ENCODE measurements at places on chromosomes 7 and 10. TPM values are rescaled to one million over a fixed set of nuclear protein-coding genes. Genes with fewer than 3 reads are reported as not detected.

Gene MYL7
- not detected for total RNA-seq

Gene TCERG1L
- total RNA-seq: not detected

Gene CPXM2
- 7.3 TPM for total RNA-seq

Gene TMEM196
- not detected for total RNA-seq

Gene SUN3
- not detected for total RNA-seq

Gene SYT15
- 2.5 TPM for total RNA-seq

Gene CH25H
- total RNA-seq: 8.4 TPM

Gene NPC1L1
- 0.65 TPM for total RNA-seq

Gene CELF2
- total RNA-seq: 116 TPM

Gene TMEM213
- total RNA-seq: not detected

Gene RAMP3
- total RNA-seq: 174 TPM

Gene PROSER2
- 1.1 TPM for total RNA-seq

Gene C10orf53
- not detected for total RNA-seq

- DNase-seq: no peak
These were observed 87.2 kb downstream of the PHF14 start for GRCh38 chr7:11060893-11061292.

DNA sequence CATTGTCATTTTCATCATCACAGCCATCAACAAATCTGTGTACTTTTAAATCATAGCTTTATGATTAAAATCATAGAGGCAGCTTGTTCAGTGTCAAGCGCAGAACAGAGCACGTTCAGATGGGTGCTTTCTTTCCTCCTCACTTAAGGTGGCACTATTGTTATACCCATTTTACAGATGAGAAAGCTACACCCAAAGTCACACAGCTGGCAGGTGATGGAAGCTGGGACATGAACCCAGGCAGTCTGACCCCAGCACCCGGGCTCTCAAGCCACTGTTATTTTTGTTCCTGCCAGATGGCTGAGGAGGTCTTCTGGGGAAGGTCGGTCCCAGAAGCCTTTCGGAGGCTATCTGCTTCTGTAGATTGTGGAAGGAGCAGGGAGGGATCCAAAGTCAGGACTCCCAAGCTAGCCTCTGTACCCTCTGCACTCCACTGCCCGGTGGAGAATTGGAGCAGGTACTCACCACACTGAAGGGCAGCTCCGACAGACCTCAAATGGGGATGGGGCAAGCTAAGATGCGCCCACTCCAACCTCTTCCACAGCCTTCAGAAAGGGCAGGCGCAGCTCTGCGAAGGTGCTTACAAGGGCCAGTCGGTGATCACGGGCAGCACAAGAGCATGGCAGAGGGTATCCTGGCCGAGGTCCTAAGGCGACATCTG is 610 bp downstream of the AVPI1 start:
- DNase-seq: no peak

- no peak for DNase-seq
These were observed 5.5 kb upstream of the PRKAR1B start for GRCh38 chr7:732556-732955.

GRCh38 chr7:141073641-141074161 is at the start of gene TMEM178B:
TSS of gene TMEM178B (plus strand) at chr7:141074064.
- DNase-seq: no peak

GRCh38 chr7:99108613-99109012 is 35.3 kb downstream of the SMURF1 start:
- DNase-seq: no peak

DNA sequence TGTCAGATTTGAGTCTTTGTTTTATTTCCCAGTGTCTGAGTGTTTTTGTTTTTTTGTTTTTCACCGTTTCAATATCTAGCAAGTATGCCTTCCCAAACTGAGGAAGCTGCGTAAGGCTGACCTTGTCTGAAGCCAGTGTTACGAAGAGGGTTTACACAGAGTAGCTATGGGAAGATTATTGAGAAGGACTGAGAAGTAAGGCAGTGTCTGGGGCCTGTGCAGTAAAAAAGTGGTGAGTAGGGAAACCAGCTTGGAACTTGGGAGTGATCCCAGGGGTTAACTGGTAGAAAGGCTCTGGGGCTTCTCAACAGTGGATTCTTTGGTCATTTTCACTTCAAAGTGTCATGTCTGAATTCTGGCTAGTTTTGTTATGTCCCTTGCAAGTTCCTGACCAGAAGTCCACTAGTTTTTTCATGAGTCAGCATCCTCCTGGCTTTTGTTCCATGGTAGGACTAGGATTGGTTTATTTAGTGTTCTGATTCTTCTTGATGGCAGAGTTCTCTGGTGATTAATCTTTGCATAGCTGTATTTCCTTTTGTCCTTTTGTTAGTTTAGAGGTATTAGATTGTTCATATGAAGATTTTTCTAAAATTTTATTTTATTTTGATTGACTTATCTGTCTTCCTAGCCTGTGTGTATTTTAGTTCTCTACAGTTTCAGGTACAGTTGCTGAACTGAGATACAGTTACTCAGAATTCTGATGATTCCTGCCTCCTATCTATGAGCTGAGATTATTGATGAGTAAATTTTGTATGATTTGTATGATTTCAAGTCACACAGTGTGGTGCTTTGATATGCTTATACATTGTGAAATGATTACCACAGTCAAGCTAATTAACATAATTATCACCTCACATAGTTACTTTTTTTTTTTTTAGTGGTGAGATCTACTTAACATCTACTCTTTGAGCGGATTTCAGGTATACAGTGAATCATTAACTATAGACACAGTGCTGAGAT is 19.0 kb downstream of the GARS1 start:
- DNase-seq: no peak

- DNase-seq: no peak
These were observed 78.2 kb downstream of the GALNT11 start for GRCh38 chr7:152103691-152104090.

- DNase-seq: no peak
These were observed 134.9 kb downstream of the MICU1 start for GRCh38 chr10:72490951-72491350.

DNA sequence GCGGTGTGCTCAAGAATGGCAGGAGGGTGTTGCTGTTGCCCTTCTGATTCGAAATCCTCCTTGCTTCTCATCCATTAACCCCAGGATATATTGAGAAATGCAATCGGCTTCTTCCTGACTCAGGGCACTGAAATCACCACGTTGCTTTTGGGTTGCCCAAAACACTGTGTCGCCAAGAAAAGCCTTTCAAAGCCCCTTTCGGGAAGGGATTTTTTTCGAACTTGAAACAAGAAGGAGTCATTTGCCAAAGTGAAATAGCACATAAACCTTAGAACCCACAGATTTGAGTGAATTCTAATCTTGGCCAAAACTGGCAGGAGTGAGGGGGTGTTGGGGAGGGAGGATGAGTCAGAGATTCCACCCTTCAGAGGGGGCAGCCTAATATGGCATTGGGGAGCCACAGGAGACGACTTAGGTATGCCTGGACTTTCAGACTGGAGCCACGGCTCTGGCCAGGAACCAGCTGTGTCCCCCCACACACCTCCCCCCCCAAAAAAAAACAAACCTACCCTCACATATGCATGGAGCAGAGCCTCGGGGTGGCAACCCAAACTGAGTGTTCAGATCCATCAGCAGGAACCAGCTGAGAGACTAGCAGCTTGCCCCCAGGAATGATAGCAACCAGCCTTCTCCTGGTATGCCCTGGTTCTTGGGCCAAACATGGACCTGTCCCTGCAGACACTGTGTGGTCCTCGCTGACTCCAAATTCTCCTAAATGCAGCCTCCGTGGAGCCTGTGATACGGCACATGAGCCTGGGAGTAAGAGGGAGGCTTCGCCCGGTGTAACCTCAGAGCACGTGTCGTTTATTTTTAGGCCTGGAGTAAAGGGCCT is 138.4 kb downstream of the FGFR2 start:
- no peak for DNase-seq

- DNase-seq: no peak
These were observed 960.3 kb upstream of the LRRN3 start for GRCh38 chr7:110130669-110131068.

DNA sequence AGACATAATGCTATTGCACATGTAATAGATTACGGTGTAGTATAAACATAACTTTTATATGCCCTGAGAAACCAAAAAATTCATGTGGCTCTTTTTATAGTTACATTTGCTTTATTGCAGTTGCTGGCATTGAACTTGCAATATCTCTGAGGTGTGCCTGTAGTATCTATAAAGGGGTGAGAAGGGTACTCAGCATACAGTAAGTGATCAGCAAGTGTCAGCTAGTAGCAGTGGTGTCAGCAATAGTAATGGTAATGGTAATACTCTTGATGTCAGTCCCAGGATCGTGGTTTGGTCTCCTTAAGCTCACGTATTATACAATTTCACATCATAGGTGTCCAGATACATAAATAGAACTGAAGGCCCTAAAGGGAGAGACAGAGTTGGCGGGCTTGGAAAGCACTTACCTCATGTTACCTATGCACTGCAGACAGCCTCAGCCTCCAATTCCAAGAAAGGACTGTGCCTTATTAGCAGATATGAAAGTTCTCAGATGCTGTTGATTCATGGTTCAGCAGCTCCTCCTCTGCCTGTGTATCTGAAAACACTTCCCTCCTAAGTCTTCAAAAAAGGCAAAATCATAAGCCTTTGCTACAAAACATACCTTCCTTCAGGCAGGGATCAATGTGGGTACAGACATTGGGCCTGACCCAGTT is 6.6 kb upstream of the GIMAP7 start:
- no peak for DNase-seq

GRCh38 chr7:148903504-148903903 is 19.4 kb upstream of the EZH2 start:
- no peak for DNase-seq

- DNase-seq: no peak
These were observed at the start of gene DNAH11 for GRCh38 chr7:21542891-21543527. TSS of gene DNAH11 (plus strand) at chr7:21543039. CDS start at chr7:21543246, 207 bp downstream.

DNA sequence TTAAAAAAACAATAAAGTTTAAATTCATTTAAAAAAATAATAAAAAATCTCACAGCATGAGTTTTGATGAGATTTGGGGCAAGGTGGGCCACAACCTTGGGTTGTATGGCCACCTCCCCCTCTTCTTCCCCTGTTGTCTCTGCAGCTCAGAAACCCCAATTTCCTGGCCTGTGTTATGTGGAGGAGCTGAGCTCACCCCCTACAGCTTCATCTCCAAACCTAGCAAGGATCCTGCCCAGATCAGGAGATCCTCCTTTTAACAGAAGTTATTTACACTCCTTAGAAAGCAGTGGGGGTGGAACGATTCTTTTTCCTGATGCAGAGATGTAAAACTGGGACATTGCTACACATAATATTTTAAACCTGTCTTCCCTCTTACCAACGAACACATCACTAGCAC is 6.9 kb upstream of the SH2D4B start:
- DNase-seq: no peak

GRCh38 chr10:24415455-24416125 is 206.7 kb downstream of the KIAA1217 start:
- DNase-seq: peak; percentile 41

- DNase-seq: no peak
These were observed 9.5 kb downstream of the SEPHS1 start for GRCh38 chr10:13338390-13339110.

DNA sequence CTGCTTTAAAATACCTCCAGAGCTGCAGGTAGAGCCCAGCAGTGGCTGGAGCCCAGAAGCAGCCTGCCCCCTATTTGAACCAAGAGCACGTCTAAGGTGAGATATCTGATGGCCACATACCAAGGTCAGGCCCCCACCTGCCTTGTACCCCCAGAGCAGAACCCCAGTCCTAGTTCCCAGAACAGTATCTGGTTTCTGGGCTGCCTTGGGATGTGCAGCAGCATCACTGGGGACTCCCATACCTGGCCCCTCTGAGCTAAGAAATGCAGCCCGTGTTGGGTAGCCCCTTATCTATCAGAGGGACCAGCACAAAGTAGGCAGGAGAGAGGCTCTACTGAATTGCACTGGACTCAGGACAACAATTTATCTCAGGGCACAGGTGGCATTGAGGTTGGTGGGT is 8.9 kb downstream of the SFTPD start:
- no peak for DNase-seq

DNA sequence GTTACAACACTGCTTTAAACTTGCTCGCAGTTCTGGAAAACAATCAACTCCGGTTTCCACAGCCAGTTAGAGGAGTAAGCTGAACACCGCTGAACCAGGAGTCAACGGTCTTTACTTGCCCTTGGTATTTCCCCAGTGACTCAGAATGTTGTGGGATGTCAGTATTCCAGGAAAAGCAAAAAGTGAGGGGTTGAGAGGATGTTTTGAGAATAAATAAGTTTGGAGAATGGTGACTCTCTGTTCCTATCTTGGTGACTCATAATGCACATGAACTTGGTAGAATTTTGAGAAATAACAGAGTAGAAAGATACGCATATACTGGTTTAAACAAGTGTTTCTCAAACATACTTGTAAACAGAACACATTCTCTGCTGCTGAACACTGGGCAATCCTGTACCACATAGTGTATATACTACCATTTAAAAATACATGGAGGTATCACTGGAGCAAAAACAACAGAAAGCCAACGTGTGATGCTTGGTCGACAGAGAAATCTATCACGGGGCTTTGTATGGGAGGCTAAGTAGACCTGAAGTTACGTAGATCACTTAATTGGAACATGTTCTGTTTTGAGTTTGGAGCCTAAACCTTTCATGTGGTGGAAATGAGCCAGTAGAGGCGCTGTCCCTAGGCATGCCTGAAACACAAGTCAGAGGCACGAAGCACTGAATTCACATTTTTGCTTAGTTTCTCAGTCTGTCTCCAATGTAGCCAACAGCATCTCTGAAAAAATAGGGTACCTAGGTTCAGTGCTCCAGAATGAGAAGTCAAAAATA is 534.3 kb downstream of the PARD3 start:
- peak; percentile 25 for DNase-seq

DNA sequence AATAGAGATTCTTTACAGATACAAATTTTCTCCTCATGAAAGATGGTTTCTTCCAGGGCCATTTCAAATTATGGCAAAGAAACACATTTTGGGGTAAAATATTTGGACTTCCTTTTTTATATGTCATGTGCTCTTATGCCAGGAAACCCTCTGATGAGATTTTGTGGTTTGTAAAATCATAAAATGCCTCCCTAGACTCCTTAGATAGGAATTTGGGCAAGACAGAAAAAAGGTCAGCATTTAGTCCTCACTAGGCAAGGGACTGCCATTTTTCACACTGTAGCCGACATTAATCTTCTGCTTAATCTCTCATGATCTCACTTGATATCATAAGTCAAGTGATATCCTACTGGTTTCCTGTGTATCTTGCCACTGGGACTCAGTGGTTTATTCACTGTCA is 286.4 kb downstream of the ARHGAP12 start:
- DNase-seq: no peak
